ENCODE measurements at places on chromosomes 4 and X.

DNA sequence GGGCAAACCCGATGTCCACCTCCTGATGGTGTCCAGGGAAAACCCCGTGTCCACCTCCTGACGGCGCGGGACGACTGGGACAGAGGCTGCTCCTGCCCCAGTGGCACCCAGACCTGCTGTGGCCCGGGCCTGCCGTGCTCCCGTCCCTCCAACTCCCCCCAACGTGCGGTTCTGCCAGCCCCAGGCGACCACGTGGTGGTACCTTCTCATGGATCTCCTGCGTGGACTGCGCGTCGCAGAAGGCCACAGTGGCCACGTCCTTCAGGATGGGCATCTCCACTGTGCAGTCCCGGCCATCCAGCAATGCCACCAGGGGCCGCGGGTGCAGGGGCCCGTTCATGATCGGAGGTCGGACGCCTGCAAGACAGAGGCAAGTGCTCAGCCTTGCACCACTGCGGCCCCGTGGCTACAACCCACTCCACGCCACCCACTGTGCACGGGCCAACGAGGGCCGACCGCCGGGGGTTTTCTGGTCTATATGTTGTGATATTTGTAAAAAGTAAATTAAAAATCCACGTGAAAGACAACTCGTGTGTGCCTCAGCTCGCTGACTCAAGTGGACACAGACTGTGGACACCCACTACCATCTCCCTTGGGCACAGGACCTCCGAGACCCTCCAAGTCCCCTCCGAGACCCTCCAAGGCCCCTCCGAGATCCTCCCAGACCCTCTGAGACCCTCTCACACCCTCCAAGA, 10.8 kb downstream of the CTBP1 start:
- no peak for DNase-seq

- no peak for DNase-seq
Measured at GRCh38 chr4:61628727-61629126, 428.6 kb downstream of the ADGRL3 start.

GRCh38 chrX:137482136-137482535, 83.8 kb upstream of the ZIC3 start:
- DNase-seq: no peak

GRCh38 chrX:37553476-37553875, 18.0 kb upstream of the LANCL3 start:
- no peak for DNase-seq

DNA sequence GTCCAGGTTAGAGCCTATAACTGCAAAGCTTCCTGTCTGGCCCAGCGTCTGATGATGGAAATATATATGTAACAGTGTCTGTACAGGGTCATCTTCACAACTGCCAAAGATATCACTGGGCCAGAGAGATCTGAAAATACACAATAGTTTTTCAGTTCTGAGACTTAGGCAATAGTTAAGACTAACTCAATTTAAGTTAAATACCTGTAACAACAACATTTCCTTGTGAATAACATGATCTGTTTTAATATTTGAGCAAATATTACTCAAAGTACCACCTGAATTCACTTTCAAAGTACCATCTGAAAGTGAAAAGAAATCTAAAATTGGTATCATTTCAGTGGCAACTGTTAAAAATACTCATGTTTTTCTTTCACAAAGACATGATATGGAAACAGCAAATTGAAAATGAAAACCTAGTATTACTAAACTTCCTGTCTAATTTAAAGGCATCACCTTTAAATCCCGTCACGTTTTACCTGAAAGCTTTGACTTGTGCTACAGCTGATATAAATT, 9.6 kb downstream of the ZAR1 start:
- no peak for DNase-seq

- no peak for DNase-seq
Measured at GRCh38 chr4:19159874-19160273, 1091.8 kb upstream of the SLIT2 start.

DNA sequence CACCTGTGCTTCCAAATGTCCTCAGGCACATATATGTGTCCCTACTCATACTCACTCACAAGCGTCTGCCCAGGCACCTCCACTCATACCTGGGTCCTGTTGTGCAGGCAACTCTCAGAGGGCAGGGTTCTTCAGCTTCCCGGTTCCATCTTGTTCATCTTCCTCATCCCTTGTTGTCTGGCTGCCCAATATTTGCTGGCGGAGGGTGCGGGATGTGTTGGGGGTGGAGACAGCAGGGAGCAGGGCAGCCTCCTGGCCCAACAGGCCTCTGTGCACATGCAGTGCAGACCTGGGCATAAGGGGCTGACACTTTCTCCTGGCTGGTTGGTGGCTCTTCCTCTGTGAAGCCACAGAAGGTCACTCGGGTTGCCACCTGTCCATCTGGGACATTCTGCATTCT, 32.1 kb downstream of the NBDY start:
- no peak for DNase-seq

DNA sequence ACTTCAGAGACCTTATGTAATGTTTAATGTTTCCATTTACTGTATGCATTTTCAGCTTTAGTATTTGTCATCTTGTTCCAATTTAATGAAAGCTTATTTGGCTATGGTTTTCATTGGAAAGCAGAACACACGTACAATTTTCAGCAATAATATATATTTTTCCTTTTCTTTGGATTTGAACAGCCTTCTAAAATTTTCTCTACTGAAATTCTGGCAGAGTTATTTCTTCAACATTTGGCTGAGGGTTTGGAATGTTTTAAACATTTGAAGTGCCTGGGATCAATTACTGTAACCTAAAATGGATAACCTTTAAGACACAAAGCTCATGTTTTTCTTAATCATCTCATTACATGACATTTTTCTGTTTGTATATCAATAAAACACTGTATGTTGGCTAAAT, 156.9 kb downstream of the TENM3 start:
- no peak for DNase-seq

- no peak for DNase-seq
Measured at GRCh38 chrX:78307665-78308064, 19.7 kb downstream of the CYSLTR1 start.

DNA sequence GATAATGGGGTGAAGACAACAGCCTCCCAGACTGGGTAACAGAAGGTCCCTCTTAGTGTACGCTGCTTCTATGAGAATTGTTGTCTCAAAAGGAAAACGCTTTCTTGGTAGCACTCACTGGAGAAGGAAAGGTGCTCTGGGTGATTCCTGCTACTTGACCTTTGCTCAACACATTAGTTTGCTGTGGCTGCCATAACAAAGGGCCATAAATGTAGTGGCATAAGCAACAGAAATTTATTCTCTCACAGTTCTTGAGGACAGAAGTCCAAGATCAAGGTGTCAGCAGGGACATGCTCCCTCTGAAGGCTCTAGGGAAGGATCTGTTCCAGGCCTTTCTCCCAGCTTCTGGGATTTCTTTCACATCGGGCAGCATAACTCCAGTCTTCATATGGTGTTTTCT, 19.0 kb downstream of the HCCS start:
- DNase-seq: no peak

- DNase-seq: no peak
Measured at GRCh38 chrX:130606425-130606824, 204.6 kb downstream of the RBMX2 start.

DNA sequence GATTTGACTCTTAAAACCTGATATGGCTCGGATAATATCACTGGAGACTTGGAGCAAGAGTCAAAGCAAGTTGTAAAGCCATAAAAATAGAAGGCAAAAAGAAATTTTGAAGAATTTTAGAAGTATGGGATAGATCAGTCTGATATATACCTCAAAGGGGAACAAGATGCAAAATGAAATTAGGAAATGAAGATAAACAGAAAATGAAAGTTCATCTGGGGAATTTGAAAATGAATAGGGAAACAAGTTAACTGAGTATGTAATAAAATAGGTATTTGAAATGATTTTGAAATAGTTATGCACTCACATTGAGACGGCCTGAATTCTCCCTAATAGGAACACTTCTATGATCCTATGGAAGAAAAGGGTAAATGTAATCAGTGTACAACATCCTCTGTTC, 5.7 kb downstream of the CYP2U1 start:
- no peak for DNase-seq

DNA sequence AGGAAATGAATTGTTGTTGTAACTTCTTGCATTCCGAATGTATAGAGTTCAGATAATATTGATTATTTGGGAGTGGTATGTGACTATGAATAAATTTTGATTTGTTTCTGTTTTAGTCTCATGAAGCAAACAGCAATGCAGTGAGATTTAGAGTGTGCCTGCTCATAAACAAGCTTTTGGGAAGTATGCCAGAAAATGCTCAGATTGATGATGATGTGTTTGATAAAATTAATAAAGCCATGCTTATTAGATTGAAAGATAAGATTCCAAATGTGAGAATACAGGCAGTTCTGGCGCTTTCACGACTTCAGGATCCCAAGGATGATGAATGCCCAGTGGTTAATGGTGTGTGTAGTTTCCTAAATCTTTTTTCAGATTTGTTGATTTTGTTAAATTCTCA, 2.0 kb downstream of the NCAPG start:
- DNase-seq: no peak

GRCh38 chrX:109440475-109440874, 41.4 kb downstream of the GUCY2F start:
- no peak for DNase-seq

- DNase-seq: no peak
Measured at GRCh38 chr4:20086067-20086798, 165.5 kb upstream of the SLIT2 start.

Data from amniotic stem cell (primary cell).